Adipocyte (in vitro differentiated cells): ENCODE measurements at places on chromosomes 12 and 14.

DNA sequence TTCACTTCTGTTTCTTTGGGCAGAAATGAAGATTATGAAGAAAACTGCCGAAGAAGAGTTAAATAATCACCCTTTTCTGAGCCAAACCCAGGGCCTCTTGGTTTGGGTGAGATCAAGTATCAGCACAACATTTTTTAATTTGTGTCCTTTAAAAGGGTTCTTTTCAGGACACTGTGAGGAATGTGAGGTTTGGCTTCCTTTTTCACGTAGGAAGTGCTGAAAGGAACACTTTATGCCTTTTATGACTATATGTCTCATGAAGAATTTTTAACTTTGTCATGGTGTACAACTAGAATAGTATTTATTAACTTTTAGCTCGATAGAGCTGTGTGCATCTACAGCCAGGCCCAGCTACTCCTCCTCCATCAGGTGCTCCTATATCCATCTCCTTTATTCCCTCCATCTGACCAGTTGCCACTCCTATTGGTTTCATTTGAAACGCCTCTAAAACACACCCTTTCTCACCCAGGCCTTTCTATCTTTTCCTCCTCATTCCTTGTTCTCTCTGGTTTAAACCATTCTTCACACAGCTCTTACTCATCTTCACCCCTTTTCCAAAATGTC, 103.6 kb upstream of the LRIG3 start:
- DNase-seq, result no peak

DNA sequence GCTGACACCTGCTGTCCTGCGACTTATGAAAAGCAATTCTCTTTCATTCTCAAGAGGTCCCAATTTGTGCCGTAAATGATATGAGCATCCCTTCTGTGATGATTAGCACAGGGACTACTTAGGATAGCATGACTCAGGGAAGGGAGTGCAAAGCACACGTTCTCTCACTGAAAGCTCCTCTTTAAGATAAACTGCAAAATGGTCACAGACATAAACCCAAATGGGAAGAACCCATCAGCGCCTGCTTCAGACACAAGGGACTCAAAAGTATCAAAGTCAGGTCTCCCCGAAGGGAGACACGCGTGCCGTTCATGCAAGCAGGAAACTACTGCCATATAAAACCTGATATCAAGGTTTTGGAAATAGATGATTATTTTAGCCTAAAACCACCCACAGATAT, 33.9 kb upstream of the PIWIL1 start:
- no peak for DNase-seq

- DNase-seq, result no peak
Observed at GRCh38 chr12:55673638-55674037, 34.1 kb downstream of the ITGA7 start.

DNA sequence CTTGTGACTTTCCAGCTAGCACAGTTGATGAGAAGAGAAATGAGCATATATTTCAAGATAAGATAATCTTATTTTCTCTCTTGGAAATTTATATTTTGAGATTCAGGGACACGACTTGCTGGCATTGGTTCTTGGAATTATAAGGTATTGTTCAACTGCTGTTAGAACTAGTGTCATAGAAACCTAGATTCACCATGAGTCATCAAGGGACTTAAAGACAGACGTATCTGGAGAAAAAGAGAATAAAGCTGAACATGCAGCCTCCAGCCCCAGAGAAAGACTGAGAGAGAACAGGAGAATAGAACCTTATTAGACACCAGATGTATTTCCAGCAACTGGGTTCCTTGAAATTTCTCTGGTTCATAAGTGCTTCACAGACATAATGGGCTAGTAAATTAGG, 194.4 kb upstream of the PPFIA2 start:
- no peak for DNase-seq

DNA sequence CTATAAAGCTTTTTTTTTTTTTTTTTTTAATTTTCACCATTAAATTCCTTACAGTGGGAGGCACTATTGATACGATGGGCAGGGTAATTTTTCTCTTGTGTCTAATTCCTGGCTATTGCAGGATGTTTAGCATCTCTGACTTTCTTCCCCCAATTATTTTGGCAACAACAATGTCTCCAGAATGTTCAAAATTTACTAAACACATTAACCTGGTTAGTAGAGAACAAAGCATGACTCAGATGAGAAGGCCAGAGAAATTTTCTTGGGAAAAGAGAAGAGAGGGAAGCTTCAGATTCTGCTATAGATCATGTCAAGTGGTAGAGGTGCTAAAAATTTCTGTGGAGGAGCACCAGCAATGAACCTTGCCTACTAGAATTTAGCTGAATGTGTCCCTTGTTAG, 171.5 kb upstream of the PRICKLE1 start:
- DNase-seq, result no peak

DNA sequence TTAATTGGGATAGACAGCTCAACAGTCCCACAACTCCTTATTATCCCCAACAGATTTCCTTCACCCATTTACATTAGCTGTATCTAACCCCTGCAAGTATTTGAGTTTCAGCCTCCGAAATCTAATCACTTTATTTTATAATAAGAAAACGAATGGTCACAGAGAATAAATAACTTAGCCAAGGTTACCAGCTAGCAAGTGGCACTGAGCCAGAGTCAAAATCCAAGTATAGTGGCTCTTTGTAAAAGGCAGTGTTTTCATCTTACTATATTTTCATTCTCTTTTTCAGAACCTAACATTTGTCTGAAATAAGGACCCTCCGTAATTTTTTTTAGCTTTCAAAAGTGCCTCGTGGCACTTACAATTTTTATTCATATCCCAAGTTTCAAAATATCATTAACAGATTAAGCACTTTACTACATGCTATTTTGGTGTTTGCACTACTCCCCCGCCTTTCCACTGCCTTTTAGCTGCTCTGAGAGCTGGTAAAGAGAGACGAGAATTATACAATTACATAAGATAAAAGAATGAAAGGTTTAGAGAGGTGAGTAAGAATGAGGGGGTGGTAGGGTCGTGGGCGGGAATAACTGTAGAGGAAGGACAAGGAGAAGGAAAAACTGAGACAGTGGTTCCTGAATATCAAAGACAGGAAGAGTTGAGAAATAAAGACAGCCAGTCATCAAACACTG, 3.7 kb upstream of the USP15 start:
- DNase-seq, result no peak
